Activated CD8-positive, alpha-beta memory T cell treated with anti-CD3 and anti-CD28 coated beads, Interleukin-2, amount 50 U/mL, for 4 hours (primary cell): ENCODE measurements at places on chromosomes 5 and 9.

DNA sequence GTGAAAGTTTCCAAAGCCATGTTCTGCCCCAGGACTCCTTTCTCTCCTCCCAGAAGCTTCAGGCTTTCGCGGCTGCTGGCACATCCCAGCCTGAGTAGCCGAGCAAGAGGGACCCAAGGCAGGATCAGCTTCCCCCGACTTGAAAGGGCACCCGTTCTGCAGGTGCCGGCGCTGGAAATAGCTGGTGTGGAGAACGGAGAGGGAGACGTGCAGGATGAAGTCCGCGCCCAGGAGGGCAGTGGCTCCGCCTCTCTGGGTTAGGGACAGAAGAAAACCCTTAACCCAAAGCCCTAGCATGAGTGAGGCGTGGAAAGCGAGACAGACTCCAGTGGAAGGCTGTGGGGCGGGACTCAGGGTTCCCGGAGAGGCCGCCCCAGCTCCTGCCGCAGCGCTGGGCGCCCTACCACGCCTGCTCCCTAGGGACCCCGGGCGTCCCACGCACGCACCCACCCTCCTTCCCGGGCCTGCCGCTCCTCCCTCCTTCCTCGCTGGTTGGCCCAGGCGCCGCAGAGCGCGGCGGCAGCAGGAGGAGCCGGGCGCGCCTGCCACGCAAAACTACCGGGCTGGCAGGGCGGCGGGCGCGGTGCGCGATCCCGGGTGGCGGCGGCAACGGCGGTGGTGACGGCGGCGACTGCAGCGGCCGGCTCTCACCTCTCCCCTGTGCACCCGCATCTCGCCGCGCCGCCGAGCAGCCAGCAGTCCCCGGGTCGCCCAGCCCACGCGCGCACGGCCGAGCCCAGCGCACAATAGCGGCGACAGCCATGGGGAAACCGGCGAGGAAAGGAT, at the start of gene SLC1A1:
SLC1A1 (plus strand) TSS at position 550 of the 786 bp plus-strand sequence; CDS start at position 762, 212 bp downstream.
- peak; percentile 18 for DNase-seq

- DNase-seq = no peak
Observed at GRCh38 chr9:119005162-119005561, 364.1 kb downstream of the BRINP1 start.

- DNase-seq = no peak
Observed at GRCh38 chr5:95390812-95391492, at the start of gene FAM81B. Gene FAM81B (plus strand): TSS chr5:95391366. CDS start chr5:95391390, 24 bp downstream.

GRCh38 chr5:143262393-143263174, 140.9 kb downstream of the NR3C1 start:
- DNase-seq = no peak

DNA sequence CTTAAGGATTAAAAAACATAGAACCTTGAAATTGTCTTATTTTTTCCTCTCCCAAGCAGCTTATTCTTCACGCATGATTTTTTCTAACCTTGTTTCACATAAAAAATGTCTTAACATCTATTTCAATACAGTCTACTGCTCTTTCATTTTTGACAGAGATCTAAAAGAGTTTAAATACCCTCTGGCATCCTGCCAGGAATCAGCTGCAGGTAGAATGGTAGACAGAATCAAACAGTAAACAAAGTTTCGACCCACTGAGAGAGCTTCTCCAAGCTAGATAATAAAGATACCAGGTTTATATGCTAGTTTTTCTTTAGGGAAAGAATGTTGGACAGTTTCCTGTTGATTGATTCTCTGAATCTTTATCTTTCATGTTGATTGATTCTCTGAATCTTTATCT, 555.8 kb upstream of the CDH9 start:
- no peak for DNase-seq

GRCh38 chr5:89004379-89004778, 121.4 kb upstream of the MEF2C start:
- no peak for DNase-seq

GRCh38 chr5:178940569-178941360, at the start of gene ZNF454:
Gene ZNF454 (plus strand): TSS chr5:178941198. CDS start chr5:178942792, 1,594 bp downstream.
- DNase-seq = no peak

DNA sequence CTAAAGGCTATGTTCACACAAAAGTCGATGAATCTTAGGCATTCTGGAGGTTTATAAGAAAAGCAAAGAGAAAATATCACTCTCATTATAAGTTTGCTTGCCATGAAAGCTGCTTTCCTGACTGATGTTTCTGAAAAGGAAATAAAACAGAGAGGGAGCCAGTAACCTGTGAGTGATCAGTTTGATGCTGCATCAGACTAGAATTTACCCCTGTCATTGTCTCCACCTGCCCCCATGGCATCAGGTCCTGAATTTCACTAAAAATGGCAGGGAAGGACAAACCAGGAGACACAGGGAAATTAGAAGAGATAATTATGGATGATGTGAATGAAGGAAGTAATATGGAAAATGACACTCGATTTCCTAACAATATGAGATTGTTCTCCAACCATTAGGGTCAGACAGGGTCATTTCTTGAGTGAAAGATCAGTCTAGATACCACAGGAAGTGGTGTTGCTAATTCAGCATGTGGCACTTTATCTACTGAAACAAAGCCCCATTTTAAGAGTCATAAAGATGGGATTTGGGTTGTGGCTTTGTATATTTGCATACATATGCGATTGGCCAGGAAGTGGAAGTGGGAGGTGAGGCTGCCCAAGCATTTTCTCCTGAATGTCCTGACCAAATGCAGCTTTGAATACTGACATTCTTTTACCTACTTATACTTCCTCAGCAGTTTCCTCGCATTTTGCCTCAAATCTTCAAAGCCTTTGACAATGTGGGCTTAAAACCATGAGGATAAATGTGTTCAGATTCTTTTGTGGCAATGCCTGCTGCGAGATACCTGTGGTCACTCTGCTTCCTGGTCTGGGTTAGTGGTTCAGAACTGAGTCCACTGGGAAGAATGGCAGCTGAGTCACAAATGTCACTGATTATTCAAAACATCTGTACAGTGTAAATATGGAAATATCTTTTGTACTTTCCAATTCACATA, 29.7 kb downstream of the MEGF10 start:
- no peak for DNase-seq

DNA sequence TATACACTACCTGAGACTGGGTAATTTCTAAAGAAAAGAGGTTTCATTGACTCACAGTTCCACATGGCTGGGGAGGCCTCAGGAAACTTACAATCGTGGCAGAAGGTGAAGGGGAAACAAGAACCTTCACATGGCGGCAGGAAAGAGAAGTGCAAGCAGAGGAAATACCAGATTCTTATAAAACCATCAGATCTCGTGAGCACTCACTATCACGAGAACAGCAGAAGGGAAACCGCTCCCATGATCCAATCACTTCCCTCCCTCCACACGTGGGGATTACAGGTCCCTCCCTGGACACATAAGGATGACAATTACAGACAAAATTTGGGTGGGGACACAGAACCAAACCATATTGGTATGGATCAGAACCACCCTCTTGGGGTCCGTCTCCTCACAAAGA, 44.2 kb upstream of the SPIN1 start:
- no peak for DNase-seq

- DNase-seq = no peak
Observed at GRCh38 chr5:116520771-116521170, 53.9 kb downstream of the SEMA6A start.
